ENCODE measurements at places on chromosomes 16 and 17.

DNA sequence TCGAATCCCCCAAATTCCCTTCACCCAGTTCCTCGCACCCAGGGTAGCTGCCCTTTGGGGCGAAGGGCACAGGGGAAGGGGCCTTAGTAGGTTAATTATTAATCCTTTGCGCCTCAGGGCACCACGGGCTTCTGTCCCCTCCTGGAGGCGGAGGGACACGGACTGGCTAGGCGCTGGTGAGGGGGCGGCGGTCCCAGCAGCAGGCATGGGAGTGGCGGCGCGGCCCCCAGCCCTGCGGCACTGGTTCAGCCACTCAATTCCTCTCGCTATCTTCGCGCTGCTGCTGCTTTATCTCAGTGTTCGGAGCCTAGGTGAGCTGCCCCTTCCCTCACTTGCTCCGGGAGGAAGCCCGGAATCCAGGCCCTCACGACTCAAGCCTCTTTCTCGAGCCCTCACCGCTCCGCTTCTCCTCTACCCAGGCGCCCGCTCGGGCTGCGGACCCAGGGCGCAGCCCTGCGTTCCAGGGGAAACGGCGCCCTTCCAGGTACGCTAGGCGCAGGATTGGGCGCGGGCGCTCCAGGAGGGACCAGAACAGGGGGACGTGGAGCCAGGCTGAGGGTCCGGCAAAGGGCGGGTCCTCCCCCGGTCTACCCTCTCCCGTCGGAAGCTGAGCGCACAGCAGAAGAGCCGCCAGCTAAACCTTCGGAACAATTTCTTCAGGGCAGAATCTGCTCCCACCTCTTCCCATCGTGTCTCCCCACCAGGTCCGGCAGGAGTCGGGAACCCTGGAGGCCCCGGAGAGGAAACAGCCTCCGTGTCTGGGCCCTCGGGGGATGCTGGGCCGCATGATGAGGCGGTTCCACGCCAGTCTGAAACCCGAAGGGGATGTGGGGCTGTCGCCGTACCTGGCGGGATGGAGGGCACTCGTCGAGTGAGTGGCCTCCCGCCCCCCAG lies at the start of gene GLTPD2:
GLTPD2 (plus strand) TSS at position 158 of the 894 bp plus-strand sequence; CDS start at position 206, 48 bp downstream.
- H3K36me3 ChIP-seq = no peaks in the 10 kb centered on the region
- H3K27me3 ChIP-seq = peaks cover 15% of the 10 kb centered on the region
- no peak for DNase-seq
- peak within 1 kb of the TSS; percentile 62 for H3K4me3 ChIP-seq
- H3K4me1 ChIP-seq = peaks cover 20% of the 10 kb centered on the region
- peak within 1 kb of the TSS; percentile 77 for H3K27ac ChIP-seq

DNA sequence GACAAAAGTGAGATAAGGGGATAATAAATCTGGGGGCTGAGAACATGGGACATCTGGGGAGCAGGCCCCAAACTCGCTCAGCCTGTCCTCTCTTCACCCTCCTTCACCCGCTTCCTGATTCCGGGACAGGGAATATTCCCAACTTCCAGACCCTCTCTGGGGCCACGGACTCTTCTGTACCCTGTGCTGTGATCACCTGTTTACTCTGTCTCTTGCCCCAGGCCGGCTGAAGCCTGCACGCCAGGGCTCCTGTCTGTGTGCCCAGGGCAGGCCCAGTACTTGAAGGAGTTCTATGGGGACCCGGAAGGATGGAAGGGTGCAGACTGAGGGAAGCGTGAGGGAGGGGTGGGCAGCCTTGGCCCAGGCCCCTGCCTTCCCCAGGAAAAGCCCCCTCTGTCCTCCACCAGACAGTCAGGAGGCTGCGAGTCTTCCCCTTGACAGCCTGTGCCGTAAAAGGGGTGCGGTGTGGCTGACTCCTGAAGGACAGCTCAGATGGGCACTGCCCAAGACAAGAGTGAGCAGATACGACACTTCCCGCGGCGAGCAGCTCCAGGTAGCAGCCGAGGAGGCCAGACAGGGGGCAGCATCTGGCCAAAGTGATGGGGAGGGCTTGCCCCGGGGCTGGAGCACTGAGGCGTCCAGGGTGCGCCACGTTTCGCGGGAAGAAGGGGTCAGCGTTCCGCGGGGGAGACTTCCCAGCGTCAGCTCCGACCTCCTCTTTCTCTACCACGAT lies 1.0 kb upstream of the CCNF start:
- DNase-seq = no peak
- peak overlapping the region; percentile 42 for H3K27ac ChIP-seq
- H3K36me3 ChIP-seq = no peaks in the 10 kb centered on the region
- H3K27me3 ChIP-seq = no peaks in the 10 kb centered on the region
- peaks cover 9% of the 10 kb centered on the region for H3K4me1 ChIP-seq

- no peaks in the 10 kb centered on the region for H3K4me1 ChIP-seq
- no peak for DNase-seq
- H3K36me3 ChIP-seq = no peaks in the 10 kb centered on the region
- no peaks in the 10 kb centered on the region for H3K27me3 ChIP-seq
- H3K4me3 ChIP-seq = no peak overlapping the region
- H3K27ac ChIP-seq = no peak overlapping the region
These were observed 10.4 kb upstream of the GLG1 start for GRCh38 chr16:74617206-74617788.

DNA sequence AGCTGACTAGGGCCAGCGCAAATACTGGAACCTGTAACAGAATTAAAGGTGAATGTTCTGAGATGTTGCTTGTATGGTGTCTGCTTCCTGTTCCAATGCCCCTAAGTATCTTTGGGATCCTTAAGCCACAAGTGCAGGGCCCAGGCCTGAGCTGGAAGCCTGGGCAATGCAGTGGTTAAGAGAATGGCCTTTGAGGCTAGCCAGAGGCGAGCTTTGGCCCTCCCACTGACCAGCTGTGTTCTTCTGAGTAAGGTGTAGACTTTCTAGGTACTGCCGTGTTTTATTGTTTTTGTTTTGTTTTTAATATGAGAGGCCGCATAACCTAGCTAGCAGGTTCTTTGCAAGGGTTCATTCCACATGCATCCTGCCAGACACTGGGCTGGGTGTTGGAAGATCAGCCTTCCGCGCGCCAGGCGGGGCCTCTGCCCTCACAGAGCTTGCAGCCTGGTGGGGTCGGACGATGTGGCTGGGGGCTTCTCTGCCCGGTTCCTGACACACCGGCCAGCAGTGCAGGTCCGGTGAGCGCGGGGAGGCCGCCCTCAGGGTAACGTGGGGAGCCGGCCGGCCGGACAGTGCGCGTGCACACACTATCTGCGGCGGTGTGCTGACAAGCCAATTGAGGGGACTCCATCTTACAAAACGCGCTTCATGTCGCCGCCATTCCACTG lies 551 bp upstream of the MLX start:
- H3K4me1 ChIP-seq = peaks cover 32% of the 10 kb centered on the region
- H3K27me3 ChIP-seq = no peaks in the 10 kb centered on the region
- H3K36me3 ChIP-seq = peaks cover 41% of the 10 kb centered on the region
- no peak for DNase-seq
- H3K27ac ChIP-seq = peak overlapping the region; percentile 72

DNA sequence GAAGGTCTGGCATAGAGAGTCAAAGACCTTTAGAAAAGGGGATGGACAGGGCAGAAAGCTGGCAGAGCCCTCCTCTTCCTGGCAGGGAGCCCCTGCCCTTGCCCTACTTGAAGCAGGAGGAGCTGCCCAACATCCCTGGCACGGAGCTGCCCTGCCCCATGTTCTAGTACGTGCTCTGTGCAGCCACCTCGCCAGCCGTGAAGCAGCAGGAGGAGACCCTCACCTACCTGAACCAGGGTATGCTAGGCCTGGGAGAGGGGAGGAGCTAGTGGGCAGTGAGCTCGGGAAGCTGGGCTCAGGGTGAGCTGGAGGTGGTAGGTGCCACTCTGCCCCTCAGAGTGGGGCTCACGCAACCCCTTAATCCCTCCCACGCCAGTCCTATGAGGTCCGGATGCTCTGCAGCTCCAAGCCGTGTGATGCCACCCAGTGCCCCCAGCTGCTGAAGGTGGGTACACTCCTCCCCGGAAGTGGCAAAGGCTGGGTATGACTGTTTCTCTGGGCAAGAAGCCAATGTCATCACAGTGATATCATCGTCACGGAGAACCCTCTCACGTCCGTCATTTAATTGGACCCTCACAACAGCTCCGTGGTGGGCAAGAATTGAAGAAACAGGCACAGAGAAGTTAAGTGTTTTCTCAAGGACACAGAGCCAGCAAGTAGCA lies 12.7 kb upstream of the STAC2 start:
- peak overlapping the region; percentile 53 for H3K27ac ChIP-seq
- no peaks in the 10 kb centered on the region for H3K27me3 ChIP-seq
- DNase-seq = peak; percentile 71
- no peak overlapping the region for H3K4me3 ChIP-seq
- no peaks in the 10 kb centered on the region for H3K36me3 ChIP-seq

DNA sequence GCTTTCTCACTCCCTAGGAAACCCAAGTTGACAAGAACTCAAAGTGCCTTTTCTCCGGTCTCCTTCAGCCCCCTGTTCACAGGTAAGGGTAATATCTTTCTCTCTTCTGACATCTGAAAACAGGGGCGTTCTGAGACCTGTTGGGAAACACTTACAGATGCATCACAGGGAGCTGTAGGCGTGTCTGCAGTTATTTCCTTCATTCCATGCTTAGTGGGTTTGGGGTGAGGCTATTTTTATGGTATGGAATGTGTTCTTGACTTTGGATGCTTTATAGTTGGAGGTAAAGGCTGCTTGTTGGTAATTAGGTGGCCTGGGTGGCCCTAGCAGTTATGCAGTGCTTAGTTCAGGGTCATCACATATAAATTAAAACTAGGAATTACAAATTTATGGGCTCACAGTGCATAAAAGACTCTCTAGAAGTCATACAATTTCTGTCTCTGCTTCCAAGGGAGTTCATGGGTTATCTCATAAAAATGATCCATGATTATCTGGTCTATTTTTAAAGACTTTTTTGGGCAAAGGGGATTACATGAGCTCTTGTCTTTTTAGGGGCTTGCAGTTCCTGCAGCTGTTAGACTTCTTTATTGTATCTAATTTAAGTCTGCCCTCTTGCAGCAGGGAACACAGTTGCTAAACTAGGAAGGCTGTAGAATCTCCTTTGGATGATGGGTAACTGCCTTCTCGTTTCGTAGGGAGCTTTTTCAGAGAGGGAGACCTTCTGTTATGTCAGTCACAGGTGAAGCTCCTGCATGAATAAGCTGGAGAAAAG lies 10.2 kb downstream of the SOCS7 start:
- peaks cover 6% of the 10 kb centered on the region for H3K36me3 ChIP-seq
- H3K4me1 ChIP-seq = no peaks in the 10 kb centered on the region
- no peak for DNase-seq

- H3K36me3 ChIP-seq = no peaks in the 10 kb centered on the region
- no peaks in the 10 kb centered on the region for H3K27me3 ChIP-seq
- no peak overlapping the region for H3K4me3 ChIP-seq
- H3K4me1 ChIP-seq = no peaks in the 10 kb centered on the region
- no peak overlapping the region for H3K27ac ChIP-seq
These were observed 5.1 kb downstream of the CCL18 start for GRCh38 chr17:36069136-36069535.

GRCh38 chr17:77857613-77858012 lies 100.9 kb upstream of the TNRC6C start:
- no peak overlapping the region for H3K27ac ChIP-seq
- no peaks in the 10 kb centered on the region for H3K36me3 ChIP-seq
- DNase-seq = no peak
- no peaks in the 10 kb centered on the region for H3K27me3 ChIP-seq
- H3K4me3 ChIP-seq = no peak overlapping the region
- H3K4me1 ChIP-seq = no peaks in the 10 kb centered on the region

GRCh38 chr16:3207086-3207953 lies 19.3 kb downstream of the OR1F1 start:
- H3K27ac ChIP-seq = no peak overlapping the region
- no peaks in the 10 kb centered on the region for H3K27me3 ChIP-seq
- no peaks in the 10 kb centered on the region for H3K4me1 ChIP-seq
- DNase-seq = no peak

DNA sequence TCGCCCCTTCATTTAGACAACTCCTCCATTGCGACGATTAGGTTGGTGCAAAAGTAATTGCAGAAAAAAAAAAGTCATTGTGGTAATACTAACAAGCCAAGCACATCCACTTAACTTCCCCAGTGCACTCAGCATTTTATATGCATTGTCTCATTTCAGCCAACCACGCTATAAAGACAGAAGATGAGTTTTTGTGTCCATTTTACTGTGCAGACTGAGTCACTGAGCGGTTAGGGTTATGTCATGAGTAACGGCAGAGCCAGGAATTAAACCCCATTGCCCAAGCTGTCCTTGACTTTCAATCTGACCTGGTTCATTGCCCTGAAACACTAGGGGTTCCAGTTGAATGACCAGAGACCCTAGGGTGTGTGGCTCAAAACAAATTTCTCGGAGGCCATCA lies 218.7 kb downstream of the XYLT1 start:
- DNase-seq = no peak
- H3K27me3 ChIP-seq = no peaks in the 10 kb centered on the region
- no peak overlapping the region for H3K4me3 ChIP-seq
- peaks cover 5% of the 10 kb centered on the region for H3K36me3 ChIP-seq

- peaks cover 65% of the 10 kb centered on the region for H3K4me1 ChIP-seq
- H3K4me3 ChIP-seq = no peak overlapping the region
- DNase-seq = no peak
- H3K36me3 ChIP-seq = peaks cover 4% of the 10 kb centered on the region
These were observed 252.5 kb downstream of the SEC14L1 start for GRCh38 chr17:77393274-77393600.

DNA sequence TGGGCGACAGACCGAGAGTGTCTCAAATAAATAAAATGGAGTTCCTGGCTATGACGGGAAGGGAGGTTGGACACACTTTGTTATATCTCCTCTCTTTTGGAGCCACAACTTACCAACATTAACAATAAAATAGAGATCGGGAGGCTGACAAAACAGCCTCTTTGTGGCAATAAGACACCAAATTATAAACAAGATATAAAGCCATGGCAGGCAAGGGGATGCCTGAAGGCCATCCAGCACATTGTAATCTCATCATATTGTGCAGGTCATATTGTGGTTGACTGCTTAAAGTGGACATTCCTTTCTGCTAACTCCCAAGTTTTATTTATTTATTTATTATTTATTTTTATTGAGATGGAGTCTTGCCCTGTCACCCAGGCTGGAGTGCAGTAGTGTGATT lies 59.9 kb upstream of the MGAT5B start:
- H3K4me1 ChIP-seq = no peaks in the 10 kb centered on the region
- no peak overlapping the region for H3K4me3 ChIP-seq
- DNase-seq = no peak
- no peak overlapping the region for H3K27ac ChIP-seq
- no peaks in the 10 kb centered on the region for H3K27me3 ChIP-seq

DNA sequence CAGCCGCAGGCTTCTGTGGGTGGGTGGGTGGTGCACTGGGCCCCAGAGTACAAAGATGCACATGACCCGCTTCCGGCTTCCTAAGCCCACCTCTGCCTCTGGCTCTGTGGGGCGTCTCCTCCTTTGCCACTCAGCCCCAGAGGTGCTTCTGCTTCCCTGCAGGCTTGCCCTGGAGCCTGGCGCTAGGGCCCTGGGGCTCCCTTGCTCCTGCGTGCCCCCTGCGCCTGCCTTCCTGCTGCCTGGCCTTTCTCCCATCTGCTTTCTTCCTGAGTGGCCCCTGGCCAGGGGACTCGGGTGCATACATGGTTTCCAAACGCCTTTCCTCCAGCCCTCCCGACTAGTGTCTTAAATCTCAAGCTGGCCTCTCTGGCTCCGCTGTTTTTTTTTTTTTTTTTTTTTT lies 3.4 kb downstream of the WWOX start:
- H3K4me1 ChIP-seq = no peaks in the 10 kb centered on the region
- H3K36me3 ChIP-seq = no peaks in the 10 kb centered on the region
- no peak for DNase-seq
- H3K27me3 ChIP-seq = no peaks in the 10 kb centered on the region
- no peak overlapping the region for H3K27ac ChIP-seq
- no peak overlapping the region for H3K4me3 ChIP-seq

- H3K27me3 ChIP-seq = no peaks in the 10 kb centered on the region
- H3K4me3 ChIP-seq = no peak overlapping the region
- no peak for DNase-seq
- H3K36me3 ChIP-seq = no peaks in the 10 kb centered on the region
- H3K27ac ChIP-seq = no peak overlapping the region
These were observed 480.1 kb downstream of the SOX9 start for GRCh38 chr17:72600934-72601333.

Measured in effector memory CD4-positive, alpha-beta T cell (primary cell).